ENCODE measurements at places on chromosomes 3 and 15.
A peak's percentile ranks its signal among the peaks of the same experiment; 100 is the strongest.

- peak; percentile 80 for DNase-seq
Measured at GRCh38 chr15:83602021-83602420, 51.9 kb upstream of the ADAMTSL3 start.

- DNase-seq = no peak
Measured at GRCh38 chr3:147418808-147419701, 9.9 kb downstream of the ZIC1 start.

DNA sequence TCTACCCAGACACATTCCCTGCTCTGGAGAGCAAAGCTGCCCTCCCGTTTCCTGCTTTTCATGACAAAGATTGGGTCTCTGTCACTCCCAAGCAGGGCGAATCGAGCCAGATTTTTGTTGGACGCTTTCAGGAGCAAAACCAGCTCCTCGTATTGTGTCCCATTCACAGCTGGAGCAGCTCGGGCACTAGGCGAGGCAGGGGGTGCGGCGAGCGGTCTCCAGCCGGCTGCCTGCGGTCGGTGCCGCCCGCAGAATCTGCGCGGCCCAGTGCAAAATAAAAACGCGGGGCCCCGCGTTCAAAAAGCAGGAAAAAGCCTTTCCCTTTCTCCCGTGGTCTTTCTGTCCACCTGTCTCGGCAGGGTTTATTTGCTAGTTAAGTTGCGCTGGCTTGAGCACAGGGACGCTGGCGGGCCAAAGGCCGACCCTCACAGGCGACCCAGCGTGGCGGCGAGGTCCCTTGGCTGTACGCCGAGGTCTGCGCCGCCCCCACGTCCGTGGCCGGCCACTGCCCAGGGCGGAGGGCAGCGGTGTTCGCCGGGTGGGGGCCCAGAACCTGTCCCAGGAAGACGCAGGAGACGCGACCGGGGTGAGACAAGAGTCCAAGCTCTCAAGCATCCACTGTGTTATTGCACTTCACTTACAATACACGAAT, 71.2 kb downstream of the CYP19A1 start:
- DNase-seq = no peak

- DNase-seq = peak; percentile 96
Measured at GRCh38 chr3:55330355-55330754, 156.8 kb downstream of the WNT5A start.

GRCh38 chr3:108599677-108600409, 10.3 kb downstream of the DZIP3 start:
- no peak for DNase-seq

DNA sequence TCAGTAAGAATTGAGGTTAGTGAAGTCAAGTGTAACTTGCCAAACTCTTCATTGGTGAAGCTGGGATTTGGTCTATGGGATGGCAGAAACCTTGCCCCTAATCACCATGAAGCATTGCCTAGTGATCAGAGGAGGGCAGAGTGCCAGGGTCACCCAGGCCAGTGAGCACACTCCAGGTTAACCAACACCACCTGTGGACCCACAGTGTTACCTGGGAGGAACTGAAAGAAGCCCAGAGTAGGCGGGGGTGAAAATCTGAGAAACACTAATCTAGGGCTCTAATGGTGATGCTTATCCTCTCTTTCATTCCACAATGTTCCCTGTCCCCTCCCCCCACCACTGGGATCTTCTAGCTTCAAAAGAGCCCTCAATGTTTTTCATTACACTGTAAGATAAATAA, 372.8 kb downstream of the CTNNB1 start:
- no peak for DNase-seq

GRCh38 chr3:104040896-104041295, 1325.8 kb upstream of the ALCAM start:
- no peak for DNase-seq

- no peak for DNase-seq
Measured at GRCh38 chr15:50181201-50181968, 611 bp upstream of the SLC27A2 start.

DNA sequence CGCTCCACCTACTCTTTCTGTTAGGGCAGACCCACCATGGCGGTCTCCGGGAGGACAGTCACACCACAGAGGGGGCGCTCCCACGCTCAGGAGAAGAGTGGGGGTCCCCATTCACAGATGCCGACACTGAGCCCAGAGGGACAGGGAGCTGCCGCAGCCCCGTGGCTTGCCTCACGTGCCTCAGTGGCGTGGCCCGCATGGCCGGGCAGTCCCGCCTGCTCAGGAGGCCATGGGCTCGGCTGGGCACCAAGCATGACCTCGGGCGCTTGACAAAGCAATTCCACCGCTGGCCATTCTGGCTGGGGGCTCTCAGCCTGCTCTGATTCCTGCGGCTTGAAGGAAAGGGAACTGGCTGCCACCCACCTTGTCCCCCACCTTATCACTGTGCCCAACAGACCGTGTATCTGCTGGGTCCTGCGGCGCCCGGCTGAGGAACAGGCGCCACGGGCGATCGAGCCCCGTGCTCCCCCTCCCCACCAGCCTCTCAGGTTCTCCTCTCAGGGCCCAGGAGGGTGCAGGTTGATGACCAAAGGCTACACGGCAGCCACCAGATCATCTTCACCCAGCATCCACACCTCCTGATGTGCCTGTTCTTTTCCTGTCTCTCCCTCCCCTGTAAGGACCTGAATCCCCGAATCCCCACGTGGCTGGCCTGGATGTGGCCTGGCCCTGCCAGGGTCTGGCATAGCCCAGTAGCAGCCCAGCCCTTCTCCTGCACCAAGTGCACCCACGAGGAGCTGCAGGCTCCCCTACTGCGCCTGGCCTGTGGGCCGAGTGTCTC, 20.7 kb downstream of the CYFIP1 start:
- DNase-seq = no peak

- DNase-seq = no peak
Measured at GRCh38 chr3:84008623-84009022, 950.2 kb upstream of the CADM2 start.

DNA sequence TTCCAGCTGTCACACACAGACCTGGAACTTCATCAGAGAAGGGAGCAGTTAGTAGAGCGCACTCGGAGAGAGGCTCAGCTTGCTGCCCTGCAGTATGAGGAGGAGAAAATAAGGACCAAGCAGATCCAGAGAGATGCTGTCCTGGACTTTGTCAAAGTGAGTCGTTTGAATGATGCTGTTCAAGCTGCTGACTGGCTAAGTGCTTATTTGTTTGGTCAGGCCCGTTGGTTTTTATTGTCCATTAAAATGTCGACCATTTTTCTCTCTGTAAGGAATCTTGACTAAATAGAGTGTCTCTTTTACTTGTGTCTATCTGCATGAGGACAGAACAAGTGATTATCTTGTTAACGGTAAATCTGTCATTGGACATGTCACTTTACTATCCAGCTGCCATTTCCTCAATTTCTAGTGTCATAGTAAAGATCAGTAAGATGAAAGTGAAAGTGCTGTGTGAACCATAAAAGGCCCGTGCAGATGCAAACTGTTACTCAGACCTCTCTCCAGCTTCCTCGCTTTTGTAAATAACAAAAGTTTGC, 56.9 kb downstream of the LRCH3 start:
- DNase-seq = no peak

- DNase-seq = no peak
Measured at GRCh38 chr3:59006634-59007517, 42.9 kb downstream of the CFAP20DC start.

DNA sequence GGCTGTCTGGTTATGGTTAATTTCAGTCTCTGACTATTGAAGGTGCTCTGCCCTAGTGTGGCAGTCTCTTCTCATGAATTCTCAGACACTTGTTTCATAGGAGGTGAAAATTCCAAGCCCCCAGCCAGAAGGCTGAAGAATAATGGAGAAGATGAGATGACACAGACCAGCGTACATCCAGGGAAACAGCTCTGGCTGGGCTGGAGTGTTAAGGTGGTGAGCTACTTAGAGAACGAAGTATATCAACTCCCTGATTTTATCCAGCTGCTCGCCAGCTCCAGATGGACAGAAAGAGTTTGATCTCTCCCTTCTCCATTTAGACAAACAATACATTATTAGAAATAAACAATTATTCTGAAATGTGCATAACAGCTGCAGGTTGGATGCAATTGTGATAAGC, 494.5 kb upstream of the RGMA start:
- DNase-seq = no peak

- DNase-seq = no peak
Measured at GRCh38 chr3:99212969-99213368, 311.5 kb upstream of the DCBLD2 start.

- no peak for DNase-seq
Measured at GRCh38 chr15:82858932-82859331, 49.5 kb downstream of the WHAMM start.

GRCh38 chr3:9175421-9175820, 74.0 kb downstream of the SRGAP3 start:
- DNase-seq = peak; percentile 88

GRCh38 chr3:94544131-94544789, 481.4 kb downstream of the NSUN3 start:
- DNase-seq = peak; percentile 66

- DNase-seq = no peak
Measured at GRCh38 chr3:71310980-71311660, 272.4 kb downstream of the FOXP1 start.

DNA sequence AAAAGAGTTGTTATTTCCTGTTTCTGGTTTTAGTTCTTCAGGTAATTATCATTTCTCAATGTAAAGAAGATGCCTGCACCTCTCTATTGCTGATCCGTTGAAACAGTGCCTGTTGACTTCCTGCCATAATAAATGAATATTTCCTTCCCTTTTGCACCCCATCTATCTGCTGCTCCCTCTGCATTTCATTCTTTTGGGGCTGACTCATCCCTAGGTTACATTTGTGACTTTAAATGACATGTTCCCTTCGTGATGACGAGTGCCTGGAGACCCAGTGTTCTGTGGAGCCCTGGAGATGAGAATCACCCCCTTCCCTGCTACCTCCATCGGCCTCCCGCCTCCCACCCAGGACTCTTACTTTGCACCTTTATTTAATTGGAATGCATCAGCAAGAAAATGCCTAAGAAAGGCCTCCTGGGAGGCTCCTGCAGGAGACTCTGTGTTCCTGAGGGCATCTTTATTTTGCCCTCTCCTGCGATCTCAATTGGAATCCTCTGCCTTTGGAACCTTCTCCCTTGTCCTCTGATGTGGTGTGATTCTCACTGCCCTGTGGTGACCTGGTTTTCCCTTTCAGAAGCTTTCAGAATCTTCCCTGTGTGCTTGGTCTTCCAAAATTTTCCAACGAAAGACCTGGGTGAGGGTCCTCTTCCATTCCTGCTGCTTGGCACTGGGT, 13.7 kb downstream of the LRRK1 start:
- no peak for DNase-seq

GRCh38 chr15:29095746-29096145, 173.9 kb downstream of the NSMCE3 start:
- DNase-seq = no peak

GRCh38 chr3:16550676-16551341, 37.3 kb upstream of the RFTN1 start:
- peak; percentile 57 for DNase-seq

DNA sequence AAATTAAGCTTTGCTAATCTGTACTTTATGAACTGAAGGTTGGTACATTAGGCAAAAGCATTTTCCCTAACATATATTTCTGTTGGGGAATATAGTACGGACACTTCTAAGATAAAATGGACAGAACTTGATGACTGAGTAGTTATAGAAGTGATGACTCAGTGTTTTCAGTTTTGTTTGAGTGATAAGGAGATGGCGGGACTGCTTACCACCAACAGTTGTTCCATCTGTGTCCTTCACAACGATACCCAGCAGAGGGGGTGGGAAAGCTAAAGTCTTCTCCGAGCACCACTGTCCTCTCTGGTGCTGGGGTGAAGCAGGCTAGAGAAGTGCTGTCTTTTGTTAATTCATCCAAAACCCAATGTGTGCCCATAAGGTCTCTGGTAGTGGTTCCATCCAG, 195.8 kb downstream of the CD47 start:
- no peak for DNase-seq

GRCh38 chr15:48859426-48859825, 18.5 kb upstream of the EID1 start:
- no peak for DNase-seq

- DNase-seq = no peak
Measured at GRCh38 chr15:49115062-49115461, 40.3 kb downstream of the COPS2 start.

DNA sequence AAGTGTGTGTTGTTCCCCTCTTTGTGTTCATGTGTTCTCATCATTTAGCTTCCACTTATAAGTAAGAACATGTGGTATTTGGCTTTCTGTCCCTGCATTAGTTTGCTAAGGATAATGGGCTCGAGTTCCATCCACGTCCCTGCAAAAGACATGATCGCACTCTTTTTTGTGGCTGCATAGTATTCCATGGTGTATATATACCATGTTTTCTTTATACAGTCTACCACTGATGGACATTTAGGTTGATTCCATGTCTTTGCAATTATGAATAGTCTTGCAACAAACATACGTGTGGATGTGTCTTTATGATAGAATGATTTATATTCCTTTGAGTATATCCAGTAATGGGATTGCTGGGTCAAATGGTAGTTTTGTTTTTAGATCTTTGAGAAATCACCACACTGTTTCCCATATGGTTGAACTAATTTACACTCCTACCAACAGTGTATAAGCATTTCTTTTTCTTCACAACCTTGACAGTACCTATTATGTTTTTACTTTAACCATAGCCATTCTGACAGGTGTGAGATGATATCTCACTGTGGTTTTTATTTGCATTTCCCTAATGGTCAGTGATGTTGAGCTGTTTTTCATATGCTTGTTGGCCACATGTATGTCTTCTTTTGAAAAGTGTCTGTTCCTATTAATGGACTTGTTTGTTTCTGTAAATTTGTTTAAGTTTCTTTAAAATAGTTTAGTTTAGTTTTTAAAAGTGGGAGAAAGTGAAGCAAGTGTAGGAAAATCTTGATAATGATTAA, 21.9 kb upstream of the SLC30A4 start:
- DNase-seq = no peak

- no peak for DNase-seq
Measured at GRCh38 chr3:123102826-123103225, 36.0 kb downstream of the PDIA5 start.

- DNase-seq = peak; percentile 15
Measured at GRCh38 chr3:141465221-141465620, 21.6 kb upstream of the RASA2 start.

DNA sequence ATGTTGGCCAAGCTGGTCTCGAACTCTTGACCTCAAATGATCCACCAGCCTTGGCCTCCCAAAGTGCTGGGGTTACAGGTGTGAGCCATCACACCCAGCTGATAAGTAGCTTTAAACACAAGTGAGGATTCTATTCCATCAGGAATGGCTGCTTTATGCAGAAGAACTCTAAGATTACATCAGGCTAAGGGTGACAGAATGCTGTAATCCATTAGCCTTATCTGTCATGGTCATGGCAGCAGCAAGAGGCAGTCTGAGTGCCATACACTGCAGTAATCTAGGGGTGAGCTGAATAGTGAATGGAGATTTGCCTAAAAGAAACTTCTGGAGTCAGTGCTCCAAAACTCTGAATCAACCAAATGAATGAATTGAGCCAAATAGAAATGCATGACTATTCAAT, 39.6 kb downstream of the LIPC start:
- no peak for DNase-seq

GRCh38 chr15:62853841-62854225, 188.7 kb upstream of the TPM1 start:
- DNase-seq = no peak

DNA sequence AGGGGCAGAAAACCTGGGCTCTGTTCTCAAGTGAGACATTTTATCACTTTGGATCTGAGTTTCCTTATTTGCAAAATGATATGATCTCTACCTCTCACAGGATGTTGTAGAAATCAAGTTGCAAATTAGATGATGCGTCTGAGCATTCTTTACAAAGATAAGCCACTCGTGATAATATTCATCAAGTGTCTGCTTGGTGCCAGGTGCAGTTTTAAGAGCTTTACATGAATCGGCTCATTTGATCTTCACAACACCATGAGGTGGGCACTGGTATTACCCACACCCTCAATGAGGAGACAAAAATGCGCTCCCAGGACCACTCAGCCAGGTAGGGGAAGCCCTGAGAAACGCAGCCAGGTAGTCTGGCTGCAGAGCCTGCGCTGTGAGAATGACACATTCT, 59.1 kb upstream of the CA12 start:
- no peak for DNase-seq
